Naive thymus-derived CD8-positive, alpha-beta T cell (primary cell): ENCODE measurements at places on chromosomes 1 and 21.

DNA sequence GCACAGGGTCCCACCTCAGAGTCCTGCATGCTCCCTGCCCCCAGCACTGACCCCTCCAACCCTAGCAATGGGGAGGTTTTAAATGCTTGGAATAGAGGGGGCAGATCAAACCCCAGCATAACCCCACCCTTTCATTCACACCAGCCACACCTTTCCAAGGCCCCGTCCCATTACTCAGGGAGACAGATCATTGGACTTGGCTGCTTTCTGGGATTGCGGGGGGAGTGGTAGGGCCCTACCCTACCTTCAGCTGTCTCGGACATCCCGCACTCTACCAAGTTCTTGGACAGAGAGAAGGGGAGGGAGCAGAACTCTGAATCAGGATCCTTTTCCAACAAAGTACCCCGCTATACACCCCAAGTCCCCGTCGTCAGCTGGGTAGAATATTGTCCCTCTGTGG lies 983 bp downstream of the PADI2 start:
- DNase-seq, result no peak

DNA sequence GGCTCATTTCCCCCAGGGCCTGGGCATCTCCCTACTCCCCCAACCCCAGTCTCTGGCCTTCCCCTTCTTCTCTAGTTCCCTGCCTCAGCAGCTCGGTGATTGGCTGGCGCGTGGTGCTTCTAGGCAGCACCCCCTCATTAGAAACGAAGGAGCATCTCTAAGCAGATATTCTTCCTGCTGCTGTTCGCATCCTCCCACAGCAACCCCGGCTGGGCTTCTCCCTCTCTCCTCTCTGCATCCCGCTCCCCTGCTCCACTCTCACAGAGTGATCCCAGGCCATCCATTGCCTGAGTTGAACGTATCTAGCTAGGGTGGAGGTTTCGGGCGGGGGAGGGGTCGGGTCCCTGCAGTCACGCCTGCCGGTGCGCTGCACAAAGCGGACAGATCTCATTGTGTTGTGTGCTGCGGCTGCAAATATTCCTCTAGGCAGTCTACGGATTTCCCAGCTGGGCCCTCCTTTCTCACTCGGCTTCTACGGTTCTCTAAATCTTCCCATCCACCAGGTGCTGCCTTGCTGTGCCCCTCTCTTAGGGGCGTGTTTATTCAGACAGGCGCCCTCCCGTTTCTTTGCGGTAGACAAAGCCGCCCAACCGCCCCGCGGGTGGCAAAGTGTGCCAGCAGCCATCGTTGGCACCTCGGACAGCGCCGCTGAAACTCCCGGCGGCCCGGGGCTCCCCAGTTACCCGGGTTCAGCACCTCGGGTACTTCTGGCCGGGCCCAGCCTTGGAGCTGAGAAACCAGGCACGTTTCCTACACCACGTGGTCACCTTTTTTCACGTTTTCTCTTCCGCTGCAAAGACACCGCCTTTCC lies 2.2 kb downstream of the CACNA1E start:
- no peak for DNase-seq

DNA sequence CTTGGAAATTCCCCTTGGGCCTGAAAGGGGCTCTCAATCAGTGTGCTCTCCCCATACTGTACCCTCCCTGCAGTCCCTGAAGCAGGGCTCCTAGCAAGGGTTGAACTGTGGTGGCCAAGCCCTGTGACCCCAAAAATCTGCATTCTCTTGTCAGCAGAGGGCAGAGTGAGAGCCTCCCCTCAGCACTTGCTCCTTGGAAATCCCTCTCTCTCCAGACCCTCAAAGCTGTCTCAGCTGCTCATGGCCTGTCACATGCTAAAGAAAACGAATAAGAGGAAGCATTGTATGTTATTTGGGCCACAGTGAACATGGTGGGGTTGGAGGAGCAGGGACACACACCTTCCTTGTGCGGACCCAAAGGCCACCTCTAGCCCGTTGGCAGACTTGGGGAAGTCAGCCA lies 47.2 kb upstream of the SYNC start:
- no peak for DNase-seq

GRCh38 chr1:29833581-29833980 lies 597.3 kb downstream of the PTPRU start:
- no peak for DNase-seq

- DNase-seq, result no peak
Observed at GRCh38 chr1:11790880-11791715, 14.7 kb downstream of the MTHFR start.
